Fibroblast of the aortic adventitia (primary cell): ENCODE measurements at places on chromosomes 16 and 17.

- no peak for DNase-seq
These were observed 9.2 kb downstream of the HS3ST6 start for GRCh38 chr16:1908983-1909382.

DNA sequence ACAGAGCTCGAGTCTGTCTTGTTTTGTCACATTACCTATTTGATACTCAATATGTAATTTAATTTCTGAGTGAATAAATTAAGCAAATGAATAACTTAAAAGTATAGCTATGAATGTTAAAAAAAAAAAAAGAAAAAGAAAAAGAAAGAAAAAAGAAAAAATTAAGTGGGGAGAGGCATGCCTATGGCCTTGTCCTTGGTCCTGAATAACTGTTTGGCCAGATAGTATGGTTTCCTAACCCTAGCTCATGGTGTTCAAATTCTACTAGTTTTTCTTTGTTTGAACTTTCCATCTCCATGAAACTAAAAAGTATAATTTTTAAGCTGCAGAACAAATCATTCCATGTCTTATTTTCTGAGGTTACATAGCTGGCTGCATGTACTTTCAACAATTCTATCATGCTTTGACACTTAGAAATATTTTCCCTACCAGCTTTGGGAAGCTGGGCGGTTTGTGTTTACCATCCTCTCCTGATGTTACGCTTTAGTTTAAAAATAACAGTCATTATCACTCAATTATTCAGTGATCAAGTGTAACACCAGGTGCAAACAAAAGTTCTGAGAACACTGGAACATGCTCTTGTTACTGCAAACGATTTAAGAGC, 31.8 kb downstream of the TOX3 start:
- no peak for DNase-seq

DNA sequence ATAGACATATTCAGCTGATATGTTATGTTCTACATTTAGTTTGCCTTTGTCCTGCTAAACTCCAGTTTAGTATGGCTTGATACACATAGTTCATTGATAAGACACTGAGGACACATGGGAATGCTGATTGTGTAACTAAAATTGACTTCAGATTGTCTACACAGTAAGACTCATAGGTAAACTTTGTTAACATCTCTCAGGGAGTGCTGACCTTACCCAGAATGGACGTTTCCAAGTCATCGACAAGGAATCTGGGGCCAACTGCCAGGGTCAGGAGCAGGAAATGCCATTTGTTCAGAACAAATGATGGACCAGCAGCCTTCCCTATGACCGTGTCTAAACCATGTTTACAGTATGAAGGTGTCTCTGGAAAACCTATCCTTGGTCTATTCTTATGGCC, 58.7 kb downstream of the DYNLRB2 start:
- DNase-seq, result peak; percentile 2

DNA sequence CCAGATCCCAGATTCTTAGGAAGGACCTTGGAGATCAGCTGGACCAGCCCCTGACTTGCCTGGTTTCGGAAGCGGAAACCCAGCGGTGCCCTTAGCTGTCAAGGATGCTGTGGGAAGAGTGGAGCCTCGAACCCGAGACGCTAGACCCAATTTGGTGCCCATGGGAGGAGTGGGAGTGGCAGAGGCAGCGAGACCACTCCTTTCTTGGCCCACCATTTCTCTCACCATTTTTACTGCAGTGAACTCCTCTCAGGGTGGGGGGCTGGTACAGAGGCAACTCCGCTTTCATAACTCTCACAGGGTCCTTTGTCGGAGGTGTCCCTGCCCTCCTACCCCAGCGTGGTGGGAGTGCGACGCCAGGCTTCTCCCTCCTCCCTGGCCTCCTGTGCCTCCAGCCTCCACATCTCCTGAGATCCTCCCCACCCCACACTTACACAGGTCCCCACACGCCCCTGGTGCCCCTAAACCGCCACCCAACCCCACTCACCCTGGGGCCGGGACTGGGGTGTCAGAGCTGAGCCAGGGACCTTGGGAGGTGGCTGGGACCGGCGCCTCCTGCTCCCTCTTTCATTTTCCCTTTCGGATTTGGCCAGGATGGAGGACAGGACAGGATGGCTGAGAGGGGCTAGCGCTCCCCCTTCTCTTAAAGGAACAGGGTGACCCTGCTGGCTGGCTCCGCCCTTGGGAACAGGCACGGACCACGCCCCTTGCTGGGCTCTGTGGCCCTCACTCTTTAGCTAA, at the start of gene GJD3:
Gene GJD3, minus strand, starts transcription at position 617 of the 741 bp plus-strand sequence. CDS start 922 bp downstream, outside the sequence.
- DNase-seq, result no peak

DNA sequence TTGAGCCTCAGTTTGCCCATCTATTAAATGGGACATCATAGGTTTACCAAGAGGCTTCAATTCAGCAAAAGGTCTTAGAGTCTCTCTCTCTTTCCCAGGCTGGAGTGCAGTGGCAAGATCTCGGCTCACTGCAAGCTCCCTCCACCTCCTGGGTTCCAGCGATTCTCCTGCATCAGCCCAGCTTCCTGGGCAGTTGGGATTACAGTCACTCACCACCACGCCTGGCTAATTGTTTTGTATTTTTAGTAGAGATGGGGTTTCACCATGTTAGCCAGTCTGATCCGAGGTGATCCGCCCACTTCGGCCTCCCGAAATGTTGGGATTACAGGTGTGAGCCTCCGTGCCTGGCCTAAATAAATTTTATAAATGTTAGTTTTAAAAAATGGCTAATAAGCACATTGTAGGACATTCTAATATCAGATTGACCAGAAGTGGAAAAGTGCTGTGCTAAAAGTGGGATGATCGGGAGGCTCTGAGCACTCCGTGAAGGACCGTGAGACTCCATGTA, 1.0 kb upstream of the NLRP1 start:
- DNase-seq, result no peak

DNA sequence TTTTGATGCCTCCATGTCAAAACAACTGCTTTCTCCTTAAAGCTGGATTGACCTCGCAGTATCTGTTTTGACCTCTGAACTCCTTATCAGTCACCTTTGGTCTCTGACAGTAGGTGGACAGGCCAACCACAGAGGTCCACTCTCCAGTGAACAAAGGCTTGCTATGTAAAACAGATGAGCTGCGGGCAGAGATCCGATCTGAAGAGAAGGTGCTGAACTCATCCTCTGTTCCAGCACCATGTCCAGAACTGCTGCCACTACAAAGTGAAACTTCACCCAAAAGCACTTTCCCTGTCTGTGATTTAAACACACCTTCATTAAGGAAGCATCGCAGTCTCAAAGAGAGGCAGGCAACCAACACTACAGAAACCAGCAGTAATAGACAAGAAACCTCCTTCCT, 117.3 kb upstream of the CORO6 start:
- DNase-seq, result no peak

GRCh38 chr17:79622776-79623175, 11.9 kb upstream of the RBFOX3 start:
- DNase-seq, result no peak

DNA sequence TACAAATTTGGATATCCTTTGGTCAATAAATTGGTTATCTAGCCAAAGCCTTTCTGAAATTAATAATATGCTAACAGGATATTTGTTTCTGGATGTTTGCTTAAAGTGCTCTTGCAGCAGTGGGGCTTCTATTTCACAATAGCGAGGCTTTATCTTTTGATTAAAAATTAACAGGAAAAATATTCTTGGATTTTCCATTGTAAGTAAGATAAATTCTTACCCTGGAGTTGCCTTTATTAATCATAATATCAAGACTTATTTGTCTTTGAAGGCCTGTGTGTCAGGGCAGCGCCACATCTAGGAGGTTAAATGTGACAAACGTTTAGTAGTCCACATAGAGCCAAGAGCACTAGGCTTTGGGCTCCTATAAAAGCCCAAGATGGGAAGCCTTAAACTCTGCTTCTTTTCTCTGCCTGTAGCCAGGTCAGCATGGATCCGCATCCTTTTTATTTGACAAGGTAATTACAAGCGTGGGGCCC, 5.3 kb downstream of the TMEM97 start:
- DNase-seq, result no peak

DNA sequence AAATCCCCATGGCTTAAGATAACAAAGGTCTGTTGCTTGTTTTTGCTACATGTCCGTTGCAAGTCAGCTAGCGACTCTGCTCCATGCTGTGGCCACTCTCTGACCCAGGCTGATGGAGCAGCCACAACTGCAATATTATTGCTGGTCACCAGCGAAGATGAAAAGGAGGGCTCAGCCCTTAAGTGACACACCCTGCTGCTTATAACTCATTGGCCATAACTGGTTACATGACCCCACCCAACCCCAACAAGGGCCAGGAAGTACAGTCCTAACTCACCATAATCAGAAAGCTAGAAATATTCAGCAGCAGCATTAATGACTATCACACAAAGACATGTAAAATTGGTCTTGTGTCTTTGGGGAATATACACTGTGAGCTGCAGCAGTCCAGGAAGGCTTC, 224.3 kb downstream of the SOX9 start:
- no peak for DNase-seq

DNA sequence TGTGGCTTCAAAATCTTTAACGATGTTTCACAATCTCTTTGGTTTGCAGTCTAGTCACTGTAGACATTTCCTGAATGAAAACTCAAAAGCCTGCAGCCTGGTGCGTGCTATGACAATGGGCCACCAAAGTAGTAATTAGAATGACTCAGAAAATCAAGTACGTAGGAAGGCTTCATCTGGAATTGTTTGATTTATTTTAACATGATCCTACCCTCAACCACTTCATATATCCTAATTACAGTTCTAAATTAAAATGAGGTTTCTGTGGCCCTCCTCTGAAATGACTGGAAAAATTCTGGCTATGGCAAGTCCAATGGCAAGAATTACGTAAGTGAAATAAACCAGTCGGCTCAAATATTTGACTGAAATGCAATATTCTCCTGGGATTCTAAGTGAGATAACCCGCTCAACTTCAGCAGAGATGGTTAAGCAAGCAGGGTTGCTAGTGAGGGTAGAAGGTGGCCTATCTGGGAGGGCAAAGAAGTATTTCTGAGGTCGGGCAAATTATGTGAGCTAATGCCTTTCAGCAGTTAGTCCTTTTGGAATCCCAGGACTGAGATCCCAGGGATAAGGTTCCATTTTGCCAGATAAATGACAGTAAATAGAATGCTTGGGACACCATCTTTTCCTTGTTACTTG, 145.6 kb upstream of the MYOCD start:
- DNase-seq, result peak; percentile 4

DNA sequence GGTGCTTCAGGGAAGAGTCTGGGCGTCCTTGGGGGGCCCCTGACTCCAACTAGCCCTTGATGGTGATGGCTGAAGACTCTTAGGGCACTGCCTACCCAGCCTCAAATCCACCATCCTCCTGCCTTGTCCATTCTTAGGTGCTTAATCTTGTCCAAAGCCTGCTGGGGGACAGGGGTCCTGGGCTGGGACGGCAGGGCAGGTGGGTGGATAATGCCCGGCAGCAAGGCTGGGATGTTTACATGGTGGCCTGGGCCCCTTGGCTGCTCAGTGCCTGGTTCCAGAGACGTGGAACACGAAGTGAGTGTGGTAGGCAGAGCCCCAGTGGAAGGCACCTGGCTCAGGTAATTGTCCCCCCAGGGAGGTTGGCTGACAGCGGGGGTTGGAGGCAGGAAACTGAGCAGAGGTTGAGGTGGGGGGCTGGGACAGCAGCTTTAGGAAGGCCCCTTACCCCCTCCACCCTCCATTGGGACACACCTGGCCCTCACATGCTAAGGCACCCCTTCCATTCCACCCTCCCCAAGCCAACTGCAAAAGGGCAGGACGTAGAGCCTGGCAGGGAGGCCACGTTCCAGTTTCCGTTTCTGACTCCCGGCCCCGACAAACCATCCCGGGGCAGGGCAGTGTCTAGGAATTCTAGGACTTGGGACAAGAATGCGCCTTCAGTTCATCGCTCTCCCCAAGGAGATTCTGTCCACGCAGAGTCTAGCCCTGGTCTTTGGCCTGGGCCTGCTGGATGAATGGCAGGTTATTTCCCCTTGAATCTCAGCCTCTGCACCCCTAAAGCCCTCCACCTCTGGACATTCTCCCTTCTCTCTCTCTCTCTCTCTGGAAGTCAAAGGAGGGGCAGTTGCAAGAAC, 1.9 kb downstream of the FOXJ1 start:
- DNase-seq, result no peak

DNA sequence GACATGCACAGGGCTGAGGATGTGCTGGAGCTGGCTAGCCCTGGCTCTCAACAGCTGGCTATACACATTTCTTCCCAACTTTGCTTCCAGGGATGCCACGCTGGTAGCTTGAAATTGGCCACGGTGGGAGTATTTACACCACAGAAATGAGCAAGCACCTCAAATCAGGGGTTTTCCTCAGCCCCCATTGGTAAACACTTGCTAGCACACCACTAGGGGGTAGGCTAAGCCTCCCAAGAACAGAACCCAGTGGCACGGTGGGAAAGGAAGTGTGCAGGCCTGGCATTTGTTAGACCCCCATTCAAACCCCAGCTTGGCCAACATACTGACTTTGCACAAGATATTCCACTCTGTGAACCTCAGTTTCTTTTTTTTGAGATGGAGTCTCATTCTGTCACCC, 12.9 kb downstream of the DRC3 start:
- no peak for DNase-seq

DNA sequence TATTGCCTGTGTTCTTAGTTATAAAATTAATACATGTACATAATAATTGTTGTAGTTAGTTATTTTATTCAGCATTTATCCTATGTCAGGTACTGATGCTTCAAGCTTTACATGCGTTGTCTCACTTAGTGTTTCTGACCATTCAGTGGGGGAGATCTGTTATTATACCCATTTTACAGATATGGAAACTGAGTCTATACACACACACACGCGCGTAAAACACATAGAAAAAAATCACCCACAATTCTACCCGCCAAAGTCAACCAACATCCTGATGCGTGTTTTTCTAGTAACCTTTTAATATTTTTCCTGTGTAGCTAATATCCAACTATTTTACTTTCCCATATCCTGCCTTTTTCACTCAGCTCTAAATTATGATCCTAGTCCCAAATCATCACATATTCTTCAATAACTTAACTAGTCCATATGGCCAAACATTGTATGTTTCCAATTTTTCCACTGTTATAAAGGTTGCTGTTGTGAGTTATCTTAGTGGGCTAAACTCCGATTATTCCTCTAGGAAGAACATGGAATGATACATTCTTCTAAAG, 48.4 kb downstream of the BMERB1 start:
- DNase-seq, result no peak

- peak; percentile 98 for DNase-seq
These were observed 14.6 kb upstream of the PITPNA start for GRCh38 chr17:1577182-1577581.

- DNase-seq, result no peak
These were observed 8.2 kb downstream of the CBX2 start for GRCh38 chr17:79785900-79786810.
